ENCODE measurements at places on chromosomes 11 and 22.
A peak's percentile ranks its signal among the peaks of the same experiment; 100 is the strongest.

DNA sequence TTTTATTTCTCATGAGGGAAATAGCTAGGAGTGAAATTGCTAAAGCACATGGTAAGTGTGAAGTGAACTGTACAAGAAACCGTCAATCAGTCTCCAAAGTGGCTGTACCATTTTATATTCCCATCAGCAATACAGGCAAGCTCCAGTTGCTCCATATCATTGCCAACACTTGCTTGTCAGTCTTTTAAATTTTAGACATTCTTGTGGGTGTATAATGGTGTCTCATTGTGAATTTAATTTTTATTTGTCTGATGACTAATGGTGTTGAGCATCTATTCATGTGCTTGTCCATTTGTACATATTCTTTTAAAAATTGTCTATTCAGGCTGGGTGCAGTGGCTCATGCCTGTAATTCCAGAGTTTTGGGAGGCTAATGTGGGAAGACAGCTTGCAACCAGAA is 34.1 kb upstream of the SMCO4 start:
- peak; percentile 82 for DNase-seq

GRCh38 chr22:40040927-40041326 is 46.2 kb downstream of the FAM83F start:
- peak; percentile 73 for DNase-seq

DNA sequence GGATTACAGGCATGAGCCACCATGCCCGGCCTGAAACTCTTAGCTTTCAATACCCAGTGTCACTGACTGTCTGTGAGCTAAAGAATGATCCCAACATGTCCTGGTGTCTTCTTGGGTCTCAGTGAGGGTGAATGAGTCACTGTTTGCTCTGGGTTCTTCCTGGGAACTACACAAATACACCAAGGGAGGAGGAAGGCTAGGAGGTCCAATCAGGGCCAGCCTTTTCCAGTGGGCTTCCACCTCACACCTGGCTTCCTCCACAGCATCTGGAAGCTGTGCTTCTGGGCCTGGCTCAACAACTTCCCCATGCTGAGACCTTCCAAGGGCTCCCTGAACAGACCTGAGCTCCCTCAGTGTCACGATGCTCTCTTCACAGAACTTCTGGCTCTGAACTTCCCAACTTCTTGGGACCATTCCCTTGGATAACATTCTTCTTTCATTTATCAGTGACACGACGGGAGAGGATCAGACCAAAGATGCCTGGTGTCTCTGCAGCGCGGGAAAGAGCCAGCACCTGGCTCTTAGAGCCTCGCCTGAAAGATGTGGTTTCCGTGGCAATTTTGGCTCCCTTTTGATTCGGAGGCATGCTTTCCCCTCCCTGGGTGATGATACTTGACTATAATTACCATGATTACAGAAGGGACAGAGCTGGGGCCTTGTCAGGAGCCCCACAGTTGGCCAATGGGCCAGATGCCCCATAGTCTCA is 22.3 kb upstream of the CHRM4 start:
- DNase-seq, result peak; percentile 74

GRCh38 chr11:62534779-62535545 is 11.6 kb downstream of the AHNAK start:
- DNase-seq, result no peak

- no peak for DNase-seq
Measured at GRCh38 chr11:34067383-34068065, 16.0 kb downstream of the CAPRIN1 start.

- DNase-seq, result no peak
Measured at GRCh38 chr11:16240687-16241086, 115.7 kb downstream of the SOX6 start.

GRCh38 chr11:28488336-28488735 is 380.1 kb downstream of the METTL15 start:
- no peak for DNase-seq

GRCh38 chr22:24435323-24435645 is 7.9 kb downstream of the ADORA2A start:
- DNase-seq, result no peak

GRCh38 chr22:48664586-48664985 is 1163.1 kb downstream of the BRD1 start:
- no peak for DNase-seq

GRCh38 chr11:19101796-19102520 is 15.0 kb upstream of the ZDHHC13 start:
- DNase-seq, result peak; percentile 79

DNA sequence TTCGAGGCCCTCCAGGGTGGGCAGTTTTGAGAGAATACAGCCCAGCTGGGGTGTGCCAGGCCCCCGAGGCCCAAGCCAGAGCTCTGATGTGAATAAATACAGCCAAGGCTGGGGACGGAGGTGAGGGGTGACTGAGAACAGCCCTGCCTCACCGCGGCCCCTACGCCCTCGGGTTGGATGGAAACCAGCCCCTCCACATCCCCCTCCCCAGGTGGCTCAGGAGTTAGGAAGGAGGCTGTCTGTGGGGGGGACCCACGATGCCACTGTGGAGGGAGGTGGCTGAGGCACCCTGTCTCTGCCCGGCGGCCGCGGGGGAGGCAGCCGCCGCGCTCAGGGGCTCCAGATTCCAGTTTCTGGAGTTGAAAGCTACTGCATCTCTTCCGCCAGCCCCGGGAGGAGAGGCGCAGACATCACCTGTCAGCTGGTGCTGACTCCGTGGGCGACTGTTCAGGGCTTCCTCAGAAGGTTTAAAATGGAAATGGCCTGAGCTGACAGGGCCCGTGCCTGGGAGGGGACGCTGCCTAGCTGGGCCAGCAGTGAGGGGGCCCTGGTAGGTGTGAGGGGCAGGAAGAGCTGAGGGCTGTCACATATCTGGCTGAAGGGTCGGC is 1.4 kb downstream of the FLRT1 start:
- no peak for DNase-seq

DNA sequence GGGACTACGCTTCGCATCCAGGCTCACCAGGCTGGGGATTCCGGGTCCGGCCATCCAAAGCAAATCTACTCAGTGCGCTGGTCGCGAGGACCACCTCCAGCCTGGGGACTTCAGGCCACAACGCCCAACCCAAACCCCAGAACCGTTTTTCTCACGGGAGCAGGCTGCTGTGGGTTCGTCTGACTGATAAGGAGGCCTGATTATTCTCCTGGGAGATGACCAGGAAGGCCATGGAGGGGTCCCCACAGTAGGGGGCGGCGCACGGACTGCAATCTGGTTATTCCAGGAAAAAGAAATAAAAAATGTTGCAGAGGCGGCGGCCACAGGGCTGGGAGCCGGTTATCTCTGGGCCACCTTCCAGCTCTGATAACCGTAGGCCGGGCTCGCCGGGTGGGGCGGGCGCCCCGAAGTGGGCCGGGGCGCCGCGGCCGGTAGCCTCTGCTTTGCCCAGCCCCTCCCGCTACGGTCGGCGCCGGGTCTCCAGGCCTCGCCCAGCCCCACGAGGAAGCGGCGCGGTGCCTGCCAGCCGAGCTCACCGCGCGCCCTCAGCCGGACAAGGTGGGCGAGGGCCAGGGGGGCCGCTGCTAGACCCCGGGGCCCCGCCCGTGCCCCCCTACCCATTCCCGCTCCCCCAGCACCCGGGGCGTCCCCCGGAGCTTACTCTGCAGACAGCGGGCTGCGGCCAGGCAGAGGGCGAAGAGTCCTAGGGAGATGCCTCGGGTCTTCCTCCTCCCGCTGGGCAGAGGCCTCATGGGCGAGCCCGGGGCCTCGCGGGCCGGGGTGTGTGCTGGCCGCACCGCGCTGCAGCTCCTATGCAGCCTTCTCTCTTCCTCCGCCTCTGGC is 446 bp downstream of the VSTM5 start:
- DNase-seq, result peak; percentile 30

DNA sequence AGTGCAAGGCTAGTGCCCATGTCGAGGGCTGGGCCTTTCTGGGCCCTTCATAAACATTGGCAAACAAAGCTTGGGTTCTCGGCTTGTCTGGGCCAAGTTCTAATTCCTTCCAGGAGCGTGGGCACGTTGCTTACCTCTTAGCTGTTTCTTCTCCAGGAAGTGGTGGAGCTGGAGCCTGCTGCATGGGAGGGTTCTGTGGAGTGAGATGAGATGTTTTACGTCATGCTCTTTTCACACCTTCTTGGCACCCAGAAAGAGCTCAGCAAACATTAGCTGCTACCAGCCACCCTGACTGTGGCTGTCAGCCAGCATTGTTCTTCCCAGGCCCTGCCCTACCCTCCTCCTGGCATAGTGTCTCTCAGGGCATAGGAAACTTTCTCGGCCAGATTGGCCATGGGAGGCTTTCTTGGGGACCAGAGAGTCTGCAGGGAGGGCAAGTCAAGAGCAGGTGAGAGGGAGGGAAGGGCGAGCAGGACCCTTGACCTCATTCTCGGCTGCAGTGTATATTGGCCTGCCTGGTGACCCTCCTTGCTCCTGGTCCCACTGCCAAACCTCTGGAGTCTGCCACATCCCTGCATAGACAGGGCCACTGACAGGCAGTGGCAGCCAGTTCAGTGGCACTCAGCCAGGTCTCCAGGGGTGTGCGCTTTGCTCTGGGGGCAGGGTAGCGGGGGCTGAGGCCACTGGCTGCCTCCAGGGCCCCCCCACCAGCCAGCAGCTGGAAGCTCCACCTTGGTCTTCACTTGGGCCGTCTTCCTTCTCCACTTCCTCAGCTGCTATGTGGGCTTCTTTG is 98.8 kb downstream of the BCR start:
- DNase-seq, result peak; percentile 49

DNA sequence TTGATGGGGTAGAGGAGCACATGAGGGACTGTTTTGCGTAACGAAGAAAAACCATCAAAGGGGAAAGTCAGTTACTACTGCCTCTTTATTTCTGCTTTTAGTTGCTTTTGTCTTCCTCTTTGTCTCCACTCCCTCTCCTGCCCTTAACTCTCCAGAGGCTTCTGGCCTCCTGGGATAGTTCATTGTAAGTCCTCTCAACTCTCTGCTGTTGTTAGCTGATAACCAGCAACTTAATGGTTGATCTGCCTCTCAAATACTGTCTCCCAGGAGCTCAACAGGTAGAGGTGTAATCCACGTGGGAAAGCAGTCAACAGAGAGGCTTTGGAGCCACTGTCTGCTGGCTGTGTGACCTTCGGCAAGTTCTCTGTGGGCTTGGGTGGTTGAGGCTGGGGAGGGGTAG is 47.3 kb downstream of the CCDC81 start:
- no peak for DNase-seq

Data from PC-3 (cell line).